Stimulated activated effector memory CD8-positive, alpha-beta T cell treated with anti-CD3 and anti-CD28 coated beads, Interleukin-12 subunit alpha, Interleukin-12 subunit beta, amount 100 ng/mL, for 72 hours (primary cell): ENCODE measurements at places on chromosomes 2 and 18.

- no peak for DNase-seq
These were observed 69.9 kb upstream of the CAVIN2 start for GRCh38 chr2:191916826-191917225.

- no peak for DNase-seq
These were observed 37.2 kb downstream of the TSHZ1 start for GRCh38 chr18:75247611-75248421.

DNA sequence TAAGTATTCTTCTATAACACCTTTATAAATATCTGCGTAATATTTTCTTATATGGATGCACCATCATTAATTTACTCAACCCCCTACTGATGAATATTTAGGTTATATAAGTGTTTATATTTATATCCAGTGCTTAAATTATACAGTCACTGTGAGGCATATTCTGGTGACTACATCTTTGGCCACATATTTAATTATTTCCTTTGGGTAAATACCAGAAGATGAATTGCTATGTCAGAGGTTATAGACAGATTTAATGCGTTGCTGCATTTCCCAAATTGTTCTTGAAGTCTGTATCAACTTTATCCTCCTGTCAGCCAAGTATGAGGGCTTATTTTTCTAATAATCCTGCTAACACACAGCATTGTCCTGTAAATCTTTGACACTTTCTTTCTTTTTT is 18.7 kb downstream of the DYSF start:
- DNase-seq, result no peak

DNA sequence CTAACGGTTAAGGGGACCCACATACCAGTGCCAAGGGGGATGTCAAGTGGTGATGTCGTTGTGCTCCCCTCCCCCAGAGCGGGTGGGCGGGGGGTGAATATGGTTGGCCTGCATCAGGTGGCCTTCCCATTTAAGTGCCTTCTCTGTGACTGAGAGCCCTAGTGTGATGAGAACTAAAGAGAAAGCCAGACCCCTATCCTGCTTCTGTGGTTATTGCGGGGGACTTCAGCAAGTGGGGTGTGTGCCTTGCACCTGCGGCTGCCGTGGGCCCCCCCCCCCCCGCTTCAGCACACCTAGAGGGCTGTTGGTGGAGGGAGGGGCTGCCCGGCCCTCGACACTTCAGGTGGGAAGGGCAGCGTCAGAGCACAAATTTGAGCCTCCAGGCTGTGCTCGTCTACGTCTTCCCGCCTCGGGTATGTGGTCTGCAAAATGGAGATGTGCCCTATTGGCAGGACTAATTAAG is 6.1 kb downstream of the CTDSP1 start:
- DNase-seq, result no peak

DNA sequence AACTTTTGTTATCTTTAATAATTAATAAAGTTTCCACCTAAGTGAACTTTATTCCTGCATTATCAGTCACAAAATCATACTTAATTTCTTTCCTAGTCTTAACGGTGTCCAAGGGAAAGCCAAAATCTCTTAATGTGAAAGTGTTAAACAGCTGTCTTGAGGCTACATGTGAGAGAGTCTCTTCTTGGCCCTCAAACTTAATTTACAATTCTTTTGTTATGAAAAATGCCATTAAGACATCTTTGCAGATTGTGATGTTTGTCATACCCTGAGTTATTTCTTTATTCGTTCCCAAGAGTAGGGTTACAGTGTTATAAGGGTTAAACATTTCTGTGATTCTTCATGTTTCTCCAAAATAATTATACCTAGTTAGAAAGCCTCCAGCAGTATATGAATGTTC is 64.6 kb downstream of the ANKRD12 start:
- DNase-seq, result no peak

DNA sequence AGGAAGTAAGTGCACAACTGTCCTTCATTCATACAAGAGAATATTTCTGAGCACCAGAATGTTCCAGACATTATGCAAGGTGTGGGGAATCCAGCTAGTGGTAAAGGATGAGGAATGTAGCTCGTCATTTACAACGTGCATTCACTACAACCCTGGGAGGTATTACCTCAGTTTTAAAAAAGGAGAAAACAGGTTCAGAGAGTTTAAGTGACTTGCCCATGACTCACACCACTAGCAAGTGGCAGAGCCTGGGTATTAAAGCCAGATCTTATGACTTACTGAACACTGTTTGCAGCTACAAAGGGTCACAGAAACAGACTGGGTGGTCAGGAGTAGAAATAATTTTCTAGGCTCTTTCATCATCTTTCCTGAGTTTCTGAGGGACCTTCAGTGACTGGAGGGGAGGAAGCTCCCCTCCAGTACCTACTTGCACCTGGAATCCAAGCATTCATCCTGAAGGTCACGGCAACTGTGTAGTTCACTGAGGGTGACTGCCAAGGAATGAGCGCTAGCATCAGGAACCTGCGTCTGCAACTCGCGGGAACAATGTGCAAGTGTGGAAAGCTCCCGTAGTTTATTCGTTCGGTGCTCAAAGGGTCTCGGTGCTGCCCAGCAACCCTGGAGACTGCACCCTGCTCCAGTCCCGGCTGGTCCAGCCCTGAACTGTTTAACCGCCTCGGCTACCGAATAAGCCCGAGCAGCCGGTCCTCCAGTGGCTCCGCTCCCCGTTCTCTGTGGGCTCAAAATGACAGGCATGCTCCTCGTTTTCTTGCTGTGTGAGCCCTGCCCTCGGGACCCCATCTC is 647 bp downstream of the CCDC121 start:
- no peak for DNase-seq

GRCh38 chr18:48932822-48933510 is 17.8 kb downstream of the SMAD7 start:
- DNase-seq, result no peak

DNA sequence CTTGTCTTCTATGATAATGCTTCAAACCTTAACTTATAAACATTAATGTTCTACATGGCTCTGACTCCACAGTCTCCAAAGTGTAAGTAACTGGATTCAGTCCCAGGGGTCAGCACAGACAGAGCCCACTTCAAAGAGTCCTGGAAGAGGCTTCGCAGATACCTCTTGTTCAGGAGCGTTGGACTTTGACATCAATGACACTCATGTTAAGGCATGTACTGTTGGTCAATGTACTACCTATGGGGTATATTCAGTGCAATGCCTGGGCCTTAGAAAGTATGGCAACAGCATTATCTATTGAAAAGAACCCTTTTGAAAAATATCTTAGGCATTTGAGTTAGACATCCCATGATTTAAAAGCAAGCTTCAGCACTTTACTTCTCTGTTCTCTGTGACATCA is 143.1 kb downstream of the GRB14 start:
- DNase-seq, result no peak

- no peak for DNase-seq
These were observed 59.9 kb upstream of the PEX13 start for GRCh38 chr2:60957643-60958042.

GRCh38 chr2:105856581-105856980 is 111.9 kb downstream of the NCK2 start:
- DNase-seq, result peak; percentile 33

- DNase-seq, result no peak
These were observed 35.1 kb upstream of the LHCGR start for GRCh38 chr2:48790407-48791170.
